Uterus (tissue), 4 donors: ENCODE measurements at places on chromosomes 6 and 20.

DNA sequence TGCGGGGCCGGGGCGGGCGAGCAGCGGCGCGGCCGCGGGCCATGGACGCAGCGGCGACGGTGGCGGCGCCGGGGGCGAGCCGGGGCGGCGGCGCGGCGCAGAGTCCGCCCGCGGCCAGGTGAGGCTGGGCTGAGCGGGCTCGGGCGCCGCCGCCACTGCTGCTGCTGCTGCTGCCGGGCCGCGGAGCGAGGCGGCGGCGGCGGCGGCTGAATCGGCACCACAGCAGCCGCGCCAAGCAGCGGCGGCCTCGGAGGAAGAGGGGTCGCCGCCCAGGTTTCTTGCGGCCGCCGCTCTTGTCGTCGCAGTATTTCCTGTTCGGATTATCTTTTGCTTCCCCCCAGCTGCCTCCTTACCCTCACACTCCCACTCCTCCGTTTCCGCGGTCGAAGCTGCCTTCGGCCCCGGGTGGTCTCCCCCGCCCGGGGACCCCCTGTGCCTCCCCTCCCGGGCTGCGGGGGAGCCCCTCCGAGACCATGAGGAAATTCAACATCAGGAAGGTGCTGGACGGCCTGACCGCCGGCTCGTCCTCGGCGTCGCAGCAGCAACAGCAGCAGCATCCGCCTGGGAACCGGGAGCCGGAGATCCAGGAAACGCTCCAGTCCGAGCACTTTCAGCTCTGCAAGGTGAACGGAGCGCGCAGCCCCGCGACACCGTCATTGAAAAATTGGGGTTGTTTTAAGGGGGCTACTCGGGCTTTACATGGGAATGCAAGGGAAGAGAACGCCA, at the start of gene STXBP5:
Gene STXBP5, plus strand, starts transcription at position 358 of the 726 bp plus-strand sequence. Its CDS starts 116 bp downstream, at position 474.
- peak; percentile 51 for DNase-seq

- no peak for DNase-seq
Observed at GRCh38 chr6:14212020-14212419, 94.4 kb downstream of the CD83 start.

DNA sequence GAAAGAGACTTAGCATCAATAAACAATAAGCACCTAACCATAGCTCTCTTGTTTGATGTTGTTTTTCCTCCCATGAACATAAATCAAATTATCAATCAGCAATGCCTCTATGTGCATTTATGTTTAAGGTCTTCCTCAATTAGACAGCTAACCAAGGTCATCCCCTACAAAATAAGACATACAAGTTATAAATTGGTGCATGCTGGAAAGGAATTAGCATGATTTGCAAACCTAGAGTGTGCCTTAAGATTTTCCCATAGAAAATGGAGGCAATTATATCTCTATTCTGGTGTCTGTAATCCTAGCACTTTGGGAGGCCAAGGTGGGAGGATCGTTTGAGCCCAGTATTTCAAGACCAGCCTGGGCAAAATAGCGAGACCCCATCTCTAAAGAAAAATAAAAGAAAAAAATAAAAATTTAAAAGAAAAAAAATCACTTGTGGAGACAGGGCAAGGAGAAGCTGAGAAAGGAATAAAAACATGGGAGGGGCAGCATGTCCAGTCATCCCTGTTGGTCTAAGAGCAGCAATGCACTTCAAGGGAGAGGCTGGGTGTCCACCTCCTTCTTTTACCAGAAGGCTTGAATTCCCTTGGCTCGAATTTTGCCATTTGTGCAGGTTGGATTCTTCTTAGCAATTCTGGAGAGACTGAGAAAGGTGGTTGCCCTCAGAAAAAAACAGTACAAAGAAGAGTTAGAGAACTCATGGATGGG, 9.3 kb upstream of the SLPI start:
- no peak for DNase-seq

DNA sequence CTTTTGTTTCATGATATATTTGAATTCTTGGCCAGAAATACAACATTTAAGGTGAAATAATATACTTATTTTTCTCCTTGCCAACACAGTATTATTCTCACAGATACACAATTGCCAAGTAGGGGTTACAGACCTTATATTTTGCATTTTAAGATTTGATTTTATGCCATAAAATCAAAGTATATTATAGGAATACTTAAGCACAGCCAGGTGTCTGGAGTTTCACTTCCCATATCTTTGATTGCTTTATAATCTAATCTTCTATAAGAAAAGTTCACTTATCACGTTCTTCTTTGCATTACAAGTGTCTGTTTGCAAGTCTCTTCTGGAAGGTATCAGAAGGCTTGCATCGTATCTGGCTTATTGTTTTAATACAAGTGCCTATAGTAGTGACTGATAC, 327.7 kb upstream of the MANEA start:
- DNase-seq, result no peak

DNA sequence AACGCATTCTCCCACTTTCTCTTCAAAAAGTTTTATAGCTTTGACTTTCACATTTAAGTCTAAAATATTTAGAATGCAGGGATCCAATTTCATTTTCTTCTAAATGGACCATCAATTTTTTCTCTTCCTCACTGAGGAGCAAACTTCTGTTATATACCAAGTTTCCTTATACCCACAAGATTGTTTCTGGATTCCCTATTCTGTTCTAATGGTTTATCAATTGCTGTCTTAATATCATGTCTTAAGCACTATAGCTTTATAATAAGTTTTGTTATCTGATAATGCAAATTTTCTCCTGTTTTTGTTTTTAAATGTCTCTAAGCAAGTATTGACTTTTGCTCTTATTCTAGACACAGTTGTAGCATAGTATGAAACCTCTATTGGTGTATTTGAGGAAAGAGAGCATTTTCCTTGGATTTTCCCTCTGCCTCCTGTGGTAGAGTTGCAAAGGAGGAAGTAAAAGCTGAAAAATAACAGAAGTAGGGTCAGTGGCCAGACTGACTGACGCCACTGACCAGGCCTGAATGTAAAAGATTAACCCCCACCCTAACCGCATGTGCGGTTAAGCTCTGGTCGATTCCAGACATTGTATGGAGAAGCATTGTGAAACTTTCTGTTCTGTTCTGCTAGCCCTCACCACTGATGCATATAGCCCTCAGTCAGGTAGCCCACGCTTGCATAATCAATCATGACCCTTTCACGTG, 40.3 kb downstream of the GPX5 start:
- DNase-seq, result no peak

DNA sequence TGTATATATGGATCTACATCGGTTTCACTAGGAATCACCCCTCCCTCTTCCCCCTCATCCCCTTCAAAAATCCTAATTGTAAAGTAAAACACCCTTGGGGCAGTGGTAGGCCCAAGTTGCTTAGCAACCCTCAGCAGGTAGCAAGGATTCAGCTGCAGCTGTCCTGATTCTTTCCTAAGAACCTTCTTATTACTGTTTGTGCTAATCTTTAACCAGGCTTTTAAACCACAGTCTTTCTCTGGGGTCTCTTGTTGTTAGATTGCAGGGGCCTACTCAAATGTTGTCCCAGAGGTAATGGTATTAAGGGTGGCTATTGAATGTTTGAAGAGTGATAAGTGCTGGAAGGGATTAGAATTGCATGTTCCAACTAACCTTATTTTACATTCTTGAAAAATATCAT, 46.4 kb downstream of the PRL start:
- DNase-seq, result no peak

GRCh38 chr6:21582651-21583050, 10.9 kb upstream of the SOX4 start:
- DNase-seq, result no peak

GRCh38 chr20:38975539-38976120, 13.5 kb downstream of the DHX35 start:
- DNase-seq, result no peak

- no peak for DNase-seq
Observed at GRCh38 chr6:43877463-43878126, 107.6 kb downstream of the VEGFA start.

DNA sequence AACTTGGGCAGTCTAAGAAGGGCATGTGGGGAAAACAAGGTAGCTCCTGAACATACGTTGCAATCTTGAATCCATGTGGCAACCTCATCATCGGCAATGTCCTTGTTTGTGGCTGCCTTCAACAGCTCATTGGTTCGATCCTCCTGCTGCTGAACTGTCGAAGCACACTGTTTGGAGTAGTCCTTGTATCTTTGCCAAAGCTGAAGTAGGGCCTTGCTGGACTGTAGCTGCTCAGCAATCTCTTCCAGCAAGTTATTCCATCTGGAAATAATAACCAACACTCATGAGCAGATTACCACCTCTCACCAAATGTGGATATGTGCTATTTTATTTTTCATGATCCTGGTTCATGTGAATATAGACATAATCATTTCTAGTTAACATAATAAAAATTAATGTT, 413.3 kb downstream of the ESR1 start:
- no peak for DNase-seq

DNA sequence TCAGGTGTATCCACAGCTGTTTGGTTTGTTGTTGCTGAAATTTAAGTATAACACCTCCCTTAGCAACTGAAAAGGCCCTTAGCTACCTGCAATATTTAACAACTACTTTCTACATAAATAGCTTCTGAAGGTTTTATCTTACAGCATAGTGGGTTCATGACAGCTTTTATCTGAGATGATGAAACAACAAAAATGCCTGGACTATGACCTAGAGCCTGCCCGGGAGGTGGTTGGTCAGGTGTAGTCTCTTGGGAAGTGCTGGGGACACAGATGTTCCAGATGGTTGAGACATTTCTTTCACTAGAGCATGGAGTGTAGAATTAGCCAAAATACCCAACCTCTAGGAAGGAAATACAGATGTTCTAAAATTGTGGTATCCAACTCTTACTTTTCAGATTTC, 705.4 kb downstream of the MAFB start:
- DNase-seq, result no peak

DNA sequence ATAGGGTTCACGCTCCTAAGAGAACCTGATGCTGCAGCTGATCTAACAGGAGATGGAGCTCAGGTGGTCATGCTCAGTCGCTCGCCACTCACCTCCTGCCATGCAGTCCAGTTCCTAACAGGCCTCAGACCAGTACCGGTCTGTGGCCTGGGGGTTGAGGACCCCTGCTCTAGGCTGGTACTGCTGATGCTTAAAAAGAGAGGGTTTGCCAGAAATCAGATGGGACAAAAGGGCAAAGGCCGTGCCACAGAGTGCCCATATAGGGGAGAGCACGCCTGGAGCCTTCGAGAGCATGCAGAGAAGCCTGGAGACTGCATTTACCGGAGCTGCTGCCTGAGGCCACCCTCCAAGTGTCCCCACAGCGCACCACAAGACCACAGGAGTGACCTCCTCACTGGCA, 75.5 kb downstream of the PTPN1 start:
- DNase-seq, result no peak

- no peak for DNase-seq
Observed at GRCh38 chr6:20467437-20467836, 65.8 kb downstream of the E2F3 start.

DNA sequence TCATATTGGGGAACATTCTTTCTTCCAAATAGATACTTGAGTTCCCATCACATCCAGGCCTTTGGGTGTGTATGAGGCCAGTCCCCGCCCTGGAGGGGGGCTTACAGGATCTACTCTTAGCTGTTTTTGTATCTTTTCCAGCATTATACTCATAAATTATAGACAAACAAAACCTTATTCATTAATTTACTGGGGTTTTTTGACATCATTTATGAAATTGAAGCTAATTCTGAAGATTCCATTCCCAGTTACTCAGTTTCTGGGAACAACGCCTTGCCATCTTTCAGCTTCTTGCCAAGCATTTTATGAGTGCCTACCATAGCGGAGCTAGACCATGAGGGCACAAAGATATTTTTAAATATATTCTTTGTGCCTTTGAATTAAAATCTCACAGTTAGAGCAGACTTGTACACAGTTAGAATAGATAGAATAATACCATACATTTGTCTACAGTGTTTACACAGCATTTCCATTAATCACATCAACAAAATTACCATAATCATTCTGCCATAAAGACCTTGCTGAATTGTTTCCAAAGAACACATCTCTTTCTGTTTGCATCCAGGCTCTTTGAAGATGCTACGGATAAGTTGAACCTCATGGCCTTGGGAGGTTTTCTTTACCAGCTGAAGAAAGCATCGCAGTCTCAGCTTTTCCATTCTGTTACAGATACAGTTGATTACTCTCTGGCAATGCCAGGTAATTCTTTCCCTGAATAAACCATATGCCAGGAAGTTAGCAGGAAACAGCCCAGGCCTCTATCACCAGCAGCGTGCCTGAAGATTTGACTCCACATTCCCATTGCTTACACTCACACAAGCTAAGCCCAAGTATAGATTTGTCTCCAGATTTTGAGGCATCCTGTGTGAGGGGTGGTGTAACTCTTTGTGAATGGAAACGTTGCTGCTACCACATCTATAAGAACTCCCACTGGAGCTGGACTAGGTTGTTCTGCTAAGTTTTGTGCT, 75.4 kb upstream of the PBOV1 start:
- no peak for DNase-seq

DNA sequence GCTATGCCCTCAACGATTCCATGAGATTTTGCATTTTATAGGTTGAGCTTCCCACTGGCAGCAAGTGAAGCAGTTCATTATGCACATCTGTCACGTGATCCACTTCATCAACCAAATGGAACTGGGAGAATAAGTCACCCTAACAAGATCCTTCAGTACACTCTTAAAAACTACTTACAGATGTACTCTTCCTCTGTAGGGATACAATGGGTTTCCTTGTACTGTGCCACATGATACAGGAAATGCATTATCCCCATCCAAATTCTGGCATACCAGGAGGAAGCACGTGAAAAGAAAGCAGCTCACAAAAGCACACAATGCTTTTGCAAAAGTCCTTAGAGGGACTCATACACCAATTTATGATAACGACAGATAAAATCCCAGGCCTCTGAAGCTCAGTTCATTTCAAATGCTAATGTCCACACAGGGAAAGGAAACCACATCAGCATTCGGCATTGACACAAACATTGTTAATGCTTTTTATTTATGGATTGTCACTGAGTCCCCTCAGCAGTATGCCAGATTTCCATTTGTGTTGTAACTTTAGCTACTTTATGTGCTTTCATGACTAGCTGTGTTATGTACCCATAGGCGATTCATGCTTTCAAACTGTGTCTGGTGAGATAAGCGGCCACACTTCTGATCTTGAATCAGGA, 58.1 kb upstream of the REV3L start:
- DNase-seq, result no peak

GRCh38 chr6:74956559-74957428, 249.1 kb downstream of the COL12A1 start:
- no peak for DNase-seq

DNA sequence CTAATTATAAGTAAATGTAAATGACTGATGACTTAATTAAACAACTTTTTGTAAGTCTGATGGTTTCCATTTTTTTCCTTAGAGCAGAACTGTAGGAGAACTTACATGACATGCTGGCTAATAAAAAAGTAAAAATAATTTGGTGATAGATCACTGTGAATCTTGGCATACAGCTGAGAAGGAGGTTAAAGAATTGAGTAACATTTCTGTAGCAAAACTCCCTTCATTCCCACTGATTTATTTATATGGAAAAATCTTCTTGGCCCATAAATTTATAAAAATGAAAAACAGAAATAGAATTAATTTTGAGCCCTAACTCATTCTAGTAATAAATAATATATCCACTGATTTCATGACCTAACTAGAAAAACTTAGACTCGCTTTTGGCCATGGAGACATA, 48.1 kb downstream of the SLC22A3 start:
- DNase-seq, result no peak

GRCh38 chr6:139917951-139918630, 543.6 kb upstream of the CITED2 start:
- DNase-seq, result no peak
